Airway epithelial cell (primary cell): ENCODE measurements at places on chromosomes 12 and 14. TPM values are rescaled to one million over a fixed set of nuclear protein-coding genes. Genes with fewer than 3 reads are reported as not detected.

TESPA1 gene
- not detected in 2 replicates for total RNA-seq

SERPINA10 gene
- not detected in 2 replicates for total RNA-seq

ABHD12B gene
- not detected in 2 replicates for total RNA-seq

NTF3 gene
- total RNA-seq = not detected in 2 replicates

LALBA gene
- total RNA-seq = not detected in 2 replicates

PRH2 gene
- total RNA-seq = not detected in 2 replicates
